K562 (cell line): ENCODE measurements at places on chromosomes 13 and 19. TPM values are rescaled to one million over a fixed set of nuclear protein-coding genes. Genes with fewer than 3 reads are reported as not detected.

DNA sequence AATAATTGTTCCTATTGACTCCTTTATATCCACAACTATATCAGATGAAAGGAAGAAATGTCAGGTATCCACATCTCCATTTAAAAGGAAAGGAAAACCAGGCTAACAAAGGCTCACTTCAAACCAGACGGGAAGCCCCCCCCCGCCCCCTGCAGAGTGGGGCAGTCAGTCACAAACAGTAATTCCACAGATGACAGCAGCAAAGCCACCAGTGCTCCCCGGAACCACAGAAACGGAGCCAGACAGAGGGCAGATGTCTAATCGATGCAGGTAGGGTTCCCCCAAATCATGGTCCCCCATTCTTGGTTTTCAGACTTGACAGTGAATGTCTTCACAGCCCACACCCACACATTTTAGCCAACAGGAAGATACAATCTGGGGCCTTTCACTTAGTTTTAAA, 100.8 kb downstream of the STK24 start:
- H3K27me3 ChIP-seq, result no peaks in the 10 kb centered on the region
- H3K4me1 ChIP-seq, result peaks cover 32% of the 10 kb centered on the region
- no peak overlapping the region for H3K4me3 ChIP-seq
- DNase-seq, result no peak
- H3K27ac ChIP-seq, result peak overlapping the region; percentile 70; the same call in 2 of the 3 replicates
- peaks cover 34% of the 10 kb centered on the region; the same call in 2 of the 3 replicates for H3K36me3 ChIP-seq

GRCh38 chr19:7706188-7706954, 4.4 kb upstream of the FCER2 start:
- H3K27me3 ChIP-seq, result peaks cover 34% of the 10 kb centered on the region
- H3K27ac ChIP-seq, result no peak overlapping the region

GRCh38 chr19:18119013-18119716, 21.6 kb downstream of the MAST3 start:
- H3K36me3 ChIP-seq, result peaks cover 30% of the 10 kb centered on the region; the same call in 2 of the 3 replicates
- no peak overlapping the region for H3K27ac ChIP-seq
- DNase-seq, result no peak
- H3K4me3 ChIP-seq, result no peak overlapping the region
- H3K4me1 ChIP-seq, result peaks cover 13% of the 10 kb centered on the region; the same call in 2 of the 3 replicates

- H3K27ac ChIP-seq, result no peak overlapping the region
- no peaks in the 10 kb centered on the region for H3K27me3 ChIP-seq
- no peak for DNase-seq
- H3K36me3 ChIP-seq, result no peaks in the 10 kb centered on the region
- H3K4me3 ChIP-seq, result no peak overlapping the region
- H3K4me1 ChIP-seq, result no peaks in the 10 kb centered on the region
These were observed 168.0 kb downstream of the PCDH9 start for GRCh38 chr13:67062160-67062559.

DNA sequence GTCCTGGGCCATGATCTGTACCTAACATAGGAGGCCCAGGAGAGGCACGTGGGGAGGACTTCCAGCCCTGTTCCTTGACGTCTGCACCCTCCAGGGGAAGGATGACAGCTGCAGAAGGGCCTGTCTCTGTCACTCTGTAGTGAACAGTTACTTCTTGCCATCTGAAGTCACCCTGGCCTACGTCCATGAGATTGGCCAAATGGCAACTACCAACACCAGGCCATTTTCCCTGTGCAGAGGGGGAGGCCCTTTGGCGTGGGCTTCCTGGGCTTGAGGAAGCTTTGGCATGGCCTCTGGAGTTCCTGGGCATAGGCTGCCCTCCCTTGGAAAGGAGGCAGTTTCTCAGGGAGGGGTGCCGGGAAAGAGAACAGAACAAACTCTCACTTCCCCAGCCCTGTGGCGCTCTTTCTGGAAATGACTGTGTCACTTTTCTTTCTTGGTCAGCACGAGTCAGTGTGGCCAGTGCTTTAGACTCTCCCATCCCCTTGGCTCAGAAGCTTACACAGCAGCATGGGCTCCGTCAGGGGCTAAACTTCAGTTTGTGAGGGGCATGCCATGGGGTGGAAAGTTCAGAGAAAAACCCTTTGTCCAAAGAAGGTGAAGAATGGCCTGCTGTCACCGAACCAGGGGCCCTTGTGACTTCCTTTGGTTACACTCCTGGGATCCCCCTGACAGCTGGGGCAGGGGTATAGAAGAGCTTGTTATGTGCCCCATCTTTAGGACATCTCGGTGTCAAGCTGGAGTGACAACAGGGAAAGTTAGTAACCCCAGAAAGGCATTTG, 5.3 kb downstream of the CARM1 start:
- H3K27ac ChIP-seq, result peak overlapping the region; percentile 52; the same call in 2 of the 3 replicates
- no peak overlapping the region for H3K4me3 ChIP-seq
- H3K36me3 ChIP-seq, result peaks cover 28% of the 10 kb centered on the region; the same call in 2 of the 3 replicates
- H3K27me3 ChIP-seq, result no peaks in the 10 kb centered on the region
- peaks cover 58% of the 10 kb centered on the region for H3K4me1 ChIP-seq

DNA sequence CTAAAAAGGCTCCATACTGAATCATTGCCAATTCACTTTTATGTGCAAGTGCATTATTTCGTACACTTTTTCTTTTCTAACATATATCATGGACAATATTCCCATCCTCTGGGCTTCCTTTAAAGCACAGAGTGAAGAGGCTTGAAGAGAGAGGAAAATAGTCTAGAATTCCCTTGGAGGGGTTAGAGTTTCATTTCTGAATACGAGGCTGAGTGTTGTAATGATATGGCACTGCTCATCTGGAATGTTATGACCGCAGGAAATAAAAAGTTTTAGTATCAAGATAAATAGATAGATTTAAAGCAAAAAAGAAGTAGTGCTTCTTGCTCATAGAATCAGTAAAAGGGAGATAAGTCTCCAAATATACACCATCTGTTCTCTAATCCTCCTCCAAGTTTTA, 412.3 kb upstream of the SLITRK1 start:
- H3K4me1 ChIP-seq, result no peaks in the 10 kb centered on the region
- no peak for DNase-seq
- H3K4me3 ChIP-seq, result no peak overlapping the region

DNA sequence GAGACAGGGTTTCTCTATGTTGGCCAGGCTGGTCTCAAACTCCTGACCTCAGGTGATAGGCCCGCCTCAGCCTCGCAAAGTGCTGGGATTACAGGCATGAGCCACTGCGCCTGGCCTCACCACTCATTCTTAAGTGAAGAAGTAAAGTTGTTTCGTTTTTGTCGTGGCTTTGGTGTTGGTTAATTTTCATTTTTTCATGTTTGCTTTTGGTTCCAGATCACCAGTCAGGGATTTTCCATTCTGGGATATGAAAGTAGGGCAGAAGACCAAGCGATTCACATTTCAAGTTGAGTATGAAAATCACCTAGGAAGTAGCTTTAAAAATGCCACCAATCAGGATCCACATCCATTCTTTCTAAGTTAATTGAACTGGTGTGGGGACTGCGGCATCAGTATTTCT, 289.9 kb downstream of the DIAPH3 start:
- 0 out of 3 replicates have a peak, but pooled peaks cover 8% of the 10 kb centered on the region for H3K36me3 ChIP-seq
- no peak overlapping the region for H3K27ac ChIP-seq
- no peaks in the 10 kb centered on the region for H3K27me3 ChIP-seq

DNA sequence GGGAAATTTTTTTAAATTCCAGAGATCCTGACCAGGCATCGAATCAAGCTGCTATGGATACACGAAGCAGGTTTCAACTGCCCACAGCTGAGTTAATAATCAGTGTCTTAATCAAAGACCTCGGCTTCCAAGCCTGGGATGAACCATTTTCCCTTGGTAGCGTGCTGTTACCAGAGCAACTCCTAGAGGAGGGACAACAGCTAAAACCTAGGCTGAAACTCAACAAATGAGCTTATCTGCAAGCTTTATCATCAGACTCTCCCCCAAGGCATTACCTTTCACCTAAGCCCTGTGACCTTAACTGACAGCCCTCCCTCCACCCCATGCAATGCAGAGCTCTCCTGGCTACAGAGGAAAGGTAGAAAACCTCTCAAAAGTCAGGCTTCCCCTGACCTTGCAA, 39.7 kb downstream of the RCBTB1 start:
- peaks cover 10% of the 10 kb centered on the region; the same call in 1 of the 3 replicates for H3K36me3 ChIP-seq
- DNase-seq, result no peak
- H3K4me1 ChIP-seq, result no peaks in the 10 kb centered on the region; the same call in 2 of the 3 replicates
- H3K4me3 ChIP-seq, result no peak overlapping the region
- no peaks in the 10 kb centered on the region for H3K27me3 ChIP-seq

- no peak overlapping the region for H3K27ac ChIP-seq
- H3K36me3 ChIP-seq, result no peaks in the 10 kb centered on the region; the same call in 2 of the 3 replicates
- H3K4me1 ChIP-seq, result peaks cover 51% of the 10 kb centered on the region
- H3K27me3 ChIP-seq, result no peaks in the 10 kb centered on the region
- no peak for DNase-seq
These were observed 3.7 kb downstream of the MARCHF2 start for GRCh38 chr19:8416796-8417195.

- H3K4me1 ChIP-seq, result peaks cover 6% of the 10 kb centered on the region
- H3K4me3 ChIP-seq, result no peak overlapping the region
- peaks cover 15% of the 10 kb centered on the region; the same call in 1 of the 2 replicates for H3K27me3 ChIP-seq
- no peaks in the 10 kb centered on the region for H3K36me3 ChIP-seq
- H3K27ac ChIP-seq, result no peak overlapping the region
These were observed 5.6 kb downstream of the RASL11A start for GRCh38 chr13:27276188-27276587.

CYP4F3 gene
- total RNA-seq, result 0.16 TPM in 1 of 2 replicates, not detected in the other

NLRP5 gene
- 0.04 TPM in 1 of 2 replicates, not detected in the other for total RNA-seq

LILRB4 gene
- total RNA-seq, result not detected in 2 replicates

MAU2 gene
- total RNA-seq, result 43.4 and 48.1 TPM in 2 replicates

KLK8 gene
- 1.4 TPM in 2 replicates for total RNA-seq

ZNF846 gene
- total RNA-seq, result 5.1 and 7.8 TPM in 2 replicates

ZNF444 gene
- total RNA-seq, result 38.8 and 40.0 TPM in 2 replicates

GFY gene
- total RNA-seq, result 0.11 TPM in 1 of 2 replicates, not detected in the other

KLK15 gene
- total RNA-seq, result not detected in 2 replicates

FBXW9 gene
- 16.8 and 17.3 TPM in 2 replicates for total RNA-seq

SOX1 gene
- total RNA-seq, result not detected in 2 replicates

MCEMP1 gene
- total RNA-seq, result 0.51 and 0.63 TPM in 2 replicates

VSTM1 gene
- not detected in 2 replicates for total RNA-seq

MYO1F gene
- 4.5 and 6.0 TPM in 2 replicates for total RNA-seq

PRR19 gene
- total RNA-seq, result 1.6 and 1.8 TPM in 2 replicates
